ENCODE measurements at places on chromosomes 12 and 14.

GRCh38 chr14:55127460-55127951, 1.5 kb upstream of the LGALS3 start:
- DNase-seq = no peak

DNA sequence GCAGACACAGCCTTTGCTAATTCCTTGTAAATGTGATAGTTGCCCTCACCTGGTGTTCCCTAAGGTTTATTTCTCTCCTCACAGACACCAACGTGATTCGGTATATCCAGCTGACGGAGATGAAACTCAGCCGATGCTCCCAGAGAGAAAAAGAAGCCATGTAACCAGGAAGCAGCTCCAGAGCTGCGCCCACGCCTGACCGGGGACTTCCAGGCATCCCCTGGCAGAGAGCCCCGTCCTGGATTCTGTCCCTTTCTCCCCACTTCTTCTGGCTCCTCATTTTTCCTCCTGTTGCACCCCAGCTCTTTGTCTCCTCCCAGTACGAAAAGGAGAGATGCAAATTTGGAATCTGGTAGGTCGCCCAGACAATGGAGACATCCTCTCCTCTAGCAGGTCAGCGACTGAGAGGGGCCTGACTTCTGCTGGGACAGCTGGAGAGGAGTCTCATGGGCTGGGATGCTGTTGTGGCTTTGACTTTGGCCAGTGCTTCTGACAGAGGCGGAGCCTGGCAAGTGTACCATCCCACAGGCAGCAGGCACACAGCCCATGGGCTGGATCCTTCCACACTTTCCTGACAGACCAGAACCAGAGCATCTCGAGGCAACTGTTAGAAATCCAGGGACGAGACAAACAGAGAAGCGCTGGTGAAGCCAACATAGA, 29.4 kb downstream of the TTC9 start:
- no peak for DNase-seq

DNA sequence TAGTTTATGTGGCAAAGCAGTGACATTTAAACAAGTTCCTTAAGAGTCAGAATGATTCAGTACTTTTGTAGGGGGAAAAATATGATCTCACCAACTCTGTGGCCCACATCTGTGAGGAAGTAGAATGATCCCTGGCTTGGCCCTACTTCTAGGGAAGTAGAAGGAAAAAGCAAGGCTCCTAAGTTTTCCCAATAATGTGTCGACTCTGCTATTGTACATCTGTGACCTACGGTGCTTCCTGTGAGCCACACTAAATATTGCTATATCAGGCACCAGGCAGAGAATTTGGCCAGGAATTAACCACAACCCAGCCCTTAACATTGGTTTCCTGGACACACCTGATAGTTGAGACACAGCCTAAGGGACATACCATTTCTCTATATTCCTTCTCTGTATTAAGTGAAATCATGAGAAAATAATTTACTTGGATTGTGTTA, 9.3 kb upstream of the NID2 start:
- no peak for DNase-seq

GRCh38 chr14:76717508-76718290, 43.6 kb upstream of the VASH1 start:
- DNase-seq = no peak

DNA sequence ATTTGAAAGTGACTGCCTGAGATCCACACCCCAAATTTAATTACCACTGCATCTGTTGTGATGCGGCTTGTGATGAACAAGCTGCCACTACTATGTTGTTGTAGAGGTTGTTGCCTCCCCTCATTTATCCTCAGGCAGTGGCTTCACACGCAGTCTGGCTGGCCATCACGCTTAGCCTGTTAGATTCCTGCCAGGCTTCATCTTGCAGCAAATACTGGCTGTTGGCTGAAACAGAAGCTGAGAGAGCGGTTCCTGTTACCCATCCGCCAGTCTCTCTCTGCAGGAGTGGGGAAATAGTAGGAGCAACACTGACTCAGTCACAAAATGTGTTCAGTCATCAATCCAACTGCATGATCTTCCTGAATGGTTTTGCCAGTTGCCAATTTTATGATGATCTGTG, 934.4 kb downstream of the FLRT2 start:
- no peak for DNase-seq

GRCh38 chr14:60356386-60356785, 107.4 kb downstream of the PPM1A start:
- DNase-seq = no peak

DNA sequence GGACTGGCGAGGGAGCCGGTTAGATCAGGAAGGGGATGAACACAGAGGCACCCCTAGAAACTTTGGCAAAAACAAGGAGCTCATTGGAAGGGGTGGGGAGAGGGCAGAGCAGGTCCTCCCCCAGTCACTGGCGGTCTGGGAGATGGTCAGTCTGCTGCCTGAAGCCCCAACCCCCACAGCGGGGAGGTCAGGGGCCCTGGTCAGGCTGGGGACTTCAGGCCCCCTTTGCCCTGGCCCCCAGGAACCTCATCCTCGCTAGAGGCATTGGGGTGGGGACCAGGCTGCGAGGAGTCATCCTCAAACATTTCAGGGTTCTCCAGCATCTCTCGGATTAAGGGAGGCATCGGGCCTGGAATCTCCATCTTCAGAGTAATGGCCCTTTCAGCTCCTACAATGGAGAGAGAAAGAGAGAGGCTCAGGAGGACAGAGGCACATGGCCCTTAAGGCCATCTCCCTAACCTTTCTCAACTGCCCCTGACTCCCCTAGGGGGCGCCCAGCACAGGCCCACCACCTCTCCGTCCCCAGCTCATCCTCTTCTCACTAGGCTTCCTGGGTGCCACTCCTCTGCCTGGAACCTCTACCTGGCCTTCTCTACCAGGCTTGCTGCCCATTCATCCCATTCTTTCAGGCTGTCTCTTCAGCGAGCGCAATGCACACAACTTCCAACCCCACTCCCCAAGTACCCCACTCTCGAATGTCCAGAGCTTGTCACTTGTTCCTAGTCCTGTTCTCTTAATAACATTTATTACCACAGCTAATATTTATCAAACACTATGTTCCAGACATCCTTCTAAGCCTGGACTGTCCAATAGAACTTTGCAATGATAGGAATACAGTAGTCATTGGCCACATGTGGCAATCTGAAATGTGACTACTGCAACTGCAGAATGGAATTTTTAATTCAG, 4.7 kb upstream of the ITGB7 start:
- no peak for DNase-seq

GRCh38 chr12:68287106-68287505, 33.7 kb upstream of the IL22 start:
- no peak for DNase-seq

GRCh38 chr12:128820723-128821432, 2.9 kb downstream of the SLC15A4 start:
- DNase-seq = no peak

DNA sequence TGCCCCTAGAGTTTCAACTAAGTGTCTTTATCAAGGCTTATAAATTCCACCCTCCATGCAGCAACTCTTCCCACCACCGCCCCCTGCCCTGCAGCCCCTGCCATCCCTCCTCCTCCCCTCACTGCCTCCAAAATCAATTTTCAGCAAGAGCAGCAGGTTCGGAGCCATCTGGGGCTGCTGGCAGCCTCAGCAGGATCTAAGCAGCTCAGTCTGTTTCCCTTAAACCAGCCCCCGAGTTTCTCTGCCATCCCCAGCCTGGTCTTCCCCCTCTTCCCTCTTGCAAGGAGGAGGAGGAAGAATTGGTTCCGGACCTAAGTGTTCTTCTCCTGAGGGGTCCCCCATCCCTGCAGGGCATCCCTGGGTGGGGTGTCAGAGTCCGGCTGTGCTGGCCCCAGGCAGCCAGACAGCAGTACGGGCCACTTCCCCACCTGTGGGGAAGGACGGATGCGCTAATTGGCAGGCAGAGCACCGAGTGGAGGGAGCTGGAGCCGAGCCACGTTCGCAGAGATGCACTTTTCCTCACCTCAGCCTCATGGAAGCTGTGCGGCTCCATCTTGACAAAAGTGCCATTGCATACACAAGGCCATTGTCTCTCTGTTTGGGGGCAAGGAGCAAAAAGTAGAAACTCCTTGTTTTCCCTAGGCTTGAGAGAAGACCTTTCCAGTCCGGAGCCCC, 189.3 kb downstream of the KCNA5 start:
- DNase-seq = no peak

DNA sequence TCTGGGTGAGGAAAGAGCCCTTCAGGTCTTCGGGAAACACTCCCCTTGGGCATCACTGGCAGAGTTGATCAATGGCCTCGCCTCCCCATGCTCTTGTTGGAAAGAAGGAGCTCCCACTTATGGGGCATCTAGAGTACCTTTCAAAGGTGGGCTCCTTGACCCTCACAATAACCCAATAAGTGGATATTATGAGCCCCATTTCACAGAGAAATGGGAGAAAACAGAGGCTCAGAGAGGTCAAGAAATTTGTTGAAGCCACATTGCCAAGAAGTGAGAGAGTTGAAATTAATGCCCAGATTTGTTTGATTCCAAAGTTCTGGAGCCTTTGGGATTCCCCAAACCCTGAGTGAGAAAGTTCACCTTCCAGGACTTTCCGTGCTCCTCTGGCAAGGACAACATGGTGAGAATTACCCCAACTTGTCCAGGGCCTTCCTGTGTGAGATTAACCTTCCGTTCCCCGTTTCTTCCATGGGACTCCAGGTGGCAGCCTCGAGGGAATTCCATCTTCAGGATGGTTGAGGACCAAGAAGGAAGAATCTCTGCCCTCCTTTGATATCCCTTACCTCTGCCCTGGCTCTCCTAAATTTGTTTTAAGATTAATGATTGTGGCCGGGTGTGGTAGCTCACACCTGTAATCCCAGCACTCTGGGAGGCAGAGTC, 7.5 kb upstream of the CHD4 start:
- no peak for DNase-seq

DNA sequence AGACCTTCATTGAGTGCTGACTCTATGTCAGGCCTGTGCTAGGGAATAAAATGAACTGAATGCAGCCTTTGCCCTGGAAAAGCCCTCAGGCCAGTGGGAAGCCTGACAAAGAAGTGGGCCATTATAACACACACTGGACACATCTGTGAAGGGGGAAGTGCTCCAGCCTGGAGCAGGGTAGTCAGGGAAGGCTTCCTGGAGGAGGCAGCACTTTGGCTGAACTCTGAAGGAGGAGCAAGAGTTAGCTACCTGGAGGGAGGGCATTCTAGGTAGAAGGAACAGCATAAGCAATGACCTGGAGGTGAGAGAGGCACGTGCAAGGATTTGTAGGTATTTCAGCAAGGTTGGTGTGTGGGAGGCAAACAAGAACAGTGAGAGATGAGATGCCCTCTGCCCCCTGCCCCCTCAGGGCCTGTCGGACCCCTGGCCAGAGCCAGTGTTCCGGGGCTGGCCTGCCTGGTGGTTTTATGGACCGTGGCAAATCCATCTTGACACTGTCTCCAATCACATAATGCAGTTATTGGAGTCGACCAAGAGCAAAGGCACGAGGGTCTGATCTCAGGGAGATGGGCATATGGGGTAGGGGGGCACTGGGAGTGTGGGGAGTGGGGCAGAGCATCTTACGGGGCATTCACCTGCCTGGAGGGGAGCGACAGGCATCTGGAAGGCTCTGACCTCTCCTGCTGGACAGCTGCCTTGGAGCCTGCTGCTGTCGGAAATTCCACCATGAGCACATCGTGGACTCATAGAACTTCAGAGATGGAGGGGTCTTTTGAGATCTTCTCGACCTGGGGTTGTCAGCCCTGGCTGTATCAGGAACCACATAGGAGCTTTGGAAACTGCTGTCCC, 2.7 kb upstream of the FAM222A start:
- no peak for DNase-seq

DNA sequence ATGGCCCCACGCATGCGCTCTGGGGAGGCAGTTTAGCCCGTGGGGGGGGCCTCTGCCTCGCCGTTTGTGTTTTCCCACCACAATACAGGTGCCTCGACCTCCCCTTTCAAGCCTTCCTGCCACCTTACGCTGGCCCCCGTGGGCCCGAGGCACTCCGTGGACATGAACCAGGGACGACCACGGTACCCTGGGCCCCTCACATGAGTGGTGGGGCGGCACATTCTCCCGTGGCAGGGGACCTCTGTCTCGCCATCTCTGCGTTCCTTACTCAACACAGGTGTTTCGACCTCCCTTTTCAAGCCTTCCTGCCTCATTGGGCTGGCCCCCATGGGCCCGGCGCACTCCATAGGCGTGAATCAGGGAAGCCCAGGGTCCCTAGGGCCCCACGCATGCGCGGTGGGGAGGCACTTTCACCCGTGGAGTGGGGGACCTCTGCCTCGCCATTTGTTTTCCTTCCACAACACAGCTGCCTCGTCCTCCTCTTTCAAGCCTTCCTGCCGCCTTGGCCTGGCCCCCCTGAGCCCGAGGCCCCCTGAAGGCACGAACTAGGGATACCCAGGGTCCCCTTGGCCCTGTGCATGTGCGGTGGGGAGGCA, 339.5 kb downstream of the ALG10 start:
- no peak for DNase-seq

- DNase-seq = no peak
Observed at GRCh38 chr12:101480849-101481248, 5.7 kb downstream of the SPIC start.

- no peak for DNase-seq
Observed at GRCh38 chr12:132189378-132190011, 45.2 kb downstream of the NOC4L start.

DNA sequence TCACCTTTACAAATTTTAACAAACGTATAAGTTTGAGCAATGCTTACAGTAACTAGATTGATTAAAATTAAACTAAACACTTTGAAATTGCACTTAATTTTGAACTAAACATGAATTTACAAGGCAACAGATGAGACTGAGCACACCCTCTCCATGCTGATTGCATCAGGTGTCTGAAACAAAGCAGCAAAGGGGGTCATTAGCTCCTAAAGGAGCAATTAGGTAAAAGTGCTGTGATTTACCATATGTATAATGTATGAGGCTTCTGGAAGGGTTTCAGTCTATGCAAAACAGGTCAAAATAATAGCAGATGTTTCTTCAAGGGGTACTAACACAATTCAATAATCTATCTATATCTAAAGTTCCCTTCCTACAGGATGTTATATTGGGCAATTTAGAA, 98.8 kb upstream of the LMNTD1 start:
- no peak for DNase-seq

- no peak for DNase-seq
Observed at GRCh38 chr12:109845824-109846205, 12.6 kb upstream of the TRPV4 start.

DNA sequence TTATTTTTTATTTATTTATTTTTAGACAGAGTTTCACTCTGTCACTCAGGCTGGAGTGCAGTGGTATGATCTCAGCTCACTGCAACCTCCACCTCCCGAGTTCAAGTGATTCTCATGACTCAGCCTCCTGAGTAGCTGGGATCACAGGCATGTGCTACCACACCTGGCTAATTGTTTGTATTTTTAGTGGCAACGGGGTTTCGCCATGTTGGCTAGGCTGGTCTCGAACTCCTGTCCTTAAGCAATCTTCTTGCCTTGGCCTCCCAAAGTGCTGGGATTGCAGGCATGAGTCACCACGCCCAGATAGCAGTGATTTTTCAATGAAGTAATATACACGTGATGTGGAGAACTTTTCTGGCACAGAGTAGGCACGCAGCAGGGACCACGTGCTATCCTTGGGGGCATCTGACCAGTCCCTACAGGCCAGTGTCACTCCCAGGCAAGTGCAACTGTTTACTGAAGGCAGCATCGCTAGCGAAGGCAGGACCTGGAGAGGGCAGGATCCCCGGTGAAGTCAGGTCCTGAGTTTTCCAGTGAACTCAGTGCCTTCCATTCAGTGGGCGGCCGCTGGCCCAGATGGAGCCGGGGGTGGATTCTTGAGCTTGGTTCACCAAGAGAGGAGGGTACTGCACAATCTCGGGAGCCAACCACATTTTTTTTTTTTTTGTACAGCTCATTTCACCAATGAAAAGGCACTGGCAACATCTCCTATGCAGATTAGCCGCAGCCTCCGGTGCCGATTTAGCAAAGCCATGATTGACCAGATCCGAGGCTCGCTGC, 11.1 kb upstream of the CLMN start:
- no peak for DNase-seq

Measured in NCI-H1092 treated with DMSO at 0.1 percent for 48 hours (cell line).